ENCODE measurements at places on chromosomes 3 and 15.

DNA sequence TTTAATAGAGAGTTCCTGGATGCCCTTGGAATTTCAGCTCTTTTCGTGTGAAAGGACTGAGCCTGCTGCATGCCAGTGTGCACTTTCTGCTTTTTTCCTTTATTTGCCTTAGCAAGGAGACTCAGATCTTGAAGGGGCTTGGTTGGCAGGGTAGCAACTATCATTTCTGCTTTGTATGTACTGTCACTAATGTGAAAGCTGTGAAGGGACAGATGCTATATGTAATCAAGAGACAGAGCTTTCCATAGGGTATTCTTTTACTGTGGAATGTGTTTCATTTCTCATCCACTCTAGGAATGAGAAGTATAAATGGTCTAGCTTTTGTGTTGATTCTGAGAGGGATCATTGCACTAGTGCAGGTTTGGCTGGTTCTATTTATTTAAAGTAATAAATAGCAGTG lies 332.5 kb upstream of the MANF start:
- DNase-seq = no peak

- no peak for DNase-seq
These were observed 120.1 kb downstream of the CHSY1 start for GRCh38 chr15:101131489-101132389.

DNA sequence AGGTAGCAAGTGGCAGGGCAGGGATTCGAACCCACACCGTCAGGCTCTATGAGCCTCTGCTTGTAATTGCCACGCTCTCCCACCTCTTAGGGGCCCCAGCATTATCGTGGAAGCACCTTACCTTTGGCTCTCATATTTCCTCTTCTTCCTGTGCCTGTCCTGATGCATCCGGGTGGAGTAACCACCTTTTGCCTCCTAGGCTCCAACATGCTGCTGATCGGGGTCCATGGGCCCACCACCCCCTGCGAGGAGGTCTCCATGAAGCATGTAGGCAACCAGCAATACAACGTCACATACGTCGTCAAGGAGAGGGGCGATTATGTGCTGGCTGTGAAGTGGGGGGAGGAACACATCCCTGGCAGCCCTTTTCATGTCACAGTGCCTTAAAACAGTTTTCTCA lies 40.4 kb downstream of the DNASE1L3 start:
- no peak for DNase-seq

DNA sequence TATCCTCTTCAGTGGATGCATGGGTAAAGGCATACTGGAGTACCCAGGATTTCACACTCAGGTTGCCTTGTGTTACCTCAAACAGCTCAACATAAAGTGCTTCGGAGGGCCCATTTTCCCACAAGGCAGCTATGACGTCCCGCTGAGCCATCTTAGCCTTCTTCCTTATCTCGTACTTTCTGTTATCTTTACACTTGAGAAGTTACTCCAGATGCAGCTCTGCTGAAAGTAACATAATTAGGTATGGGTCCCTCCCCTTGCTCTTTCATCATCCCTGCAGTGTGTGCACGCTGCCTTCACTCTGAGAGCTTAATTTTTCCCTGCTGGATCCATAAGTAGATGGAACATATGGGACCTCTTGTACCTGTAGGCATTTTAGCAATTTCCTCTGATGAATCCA lies 410.3 kb downstream of the AGBL1 start:
- DNase-seq = no peak

DNA sequence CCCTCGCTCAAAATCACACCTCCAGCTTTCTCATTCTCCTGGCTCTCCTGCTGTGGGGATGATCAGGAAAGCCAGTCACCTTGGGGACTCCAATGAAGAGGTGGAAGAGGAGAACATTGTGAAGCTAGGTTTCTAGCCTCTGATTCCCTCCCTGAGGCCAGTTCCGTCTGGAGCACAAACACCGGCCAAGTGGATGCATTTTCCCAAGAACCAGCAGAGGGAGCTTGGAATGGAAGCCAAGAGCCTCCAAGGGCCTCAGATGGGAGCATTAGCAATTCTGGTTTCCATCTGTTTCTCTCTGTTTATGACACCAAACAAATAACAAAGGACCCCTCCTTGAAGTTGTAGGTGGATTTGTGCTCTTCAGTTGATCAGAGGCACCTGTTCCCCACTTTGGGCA lies 40.6 kb upstream of the NMNAT3 start:
- DNase-seq = no peak

GRCh38 chr3:98778383-98778782 lies 15.2 kb downstream of the ST3GAL6 start:
- no peak for DNase-seq

- DNase-seq = no peak
These were observed 17.7 kb downstream of the ACVR2B start for GRCh38 chr3:38471260-38471857.

GRCh38 chr3:94137377-94137776 lies 74.5 kb downstream of the NSUN3 start:
- DNase-seq = no peak

- no peak for DNase-seq
These were observed 103.9 kb upstream of the ROBO1 start for GRCh38 chr3:79871656-79872055.

- DNase-seq = peak; percentile 25
These were observed 26.3 kb upstream of the MNS1 start for GRCh38 chr15:56491110-56491722.

DNA sequence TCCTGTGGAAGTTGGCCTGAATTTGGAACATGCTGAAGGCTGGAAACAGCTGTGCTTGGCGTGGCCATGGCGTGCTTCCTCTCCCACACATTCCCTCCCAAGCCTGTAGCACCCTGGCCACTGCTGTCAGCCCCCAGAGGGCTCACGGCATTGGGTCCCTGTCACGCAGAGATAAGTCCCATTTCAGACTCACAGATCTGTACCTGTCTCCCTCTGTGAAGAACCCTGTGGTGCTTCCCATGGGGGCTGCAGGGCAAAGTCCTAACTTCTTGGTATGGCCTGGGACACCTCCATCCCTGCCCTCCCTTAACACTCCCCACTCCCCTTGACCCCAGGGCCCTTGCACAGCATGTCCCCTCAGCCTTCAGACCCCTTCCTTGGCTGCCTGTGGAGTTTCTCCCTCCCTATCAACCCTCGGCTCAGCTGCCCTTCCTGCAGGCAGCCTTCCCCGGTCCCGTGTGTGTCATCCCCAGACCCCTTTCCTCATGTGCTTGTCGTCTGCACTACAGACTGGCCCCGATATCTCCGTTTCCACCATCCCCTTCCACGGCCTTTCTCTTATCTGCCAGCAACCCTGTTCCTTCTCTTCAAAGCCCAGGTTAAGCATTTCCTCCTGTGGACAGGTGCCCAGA lies 28.6 kb downstream of the ABTB1 start:
- DNase-seq = no peak

GRCh38 chr15:51097553-51098330 lies 3.0 kb upstream of the TNFAIP8L3 start:
- DNase-seq = no peak

- no peak for DNase-seq
These were observed 6.4 kb downstream of the STRA6 start for GRCh38 chr15:74196175-74196574.

GRCh38 chr3:5899014-5899761 lies 711.7 kb downstream of the EDEM1 start:
- no peak for DNase-seq

DNA sequence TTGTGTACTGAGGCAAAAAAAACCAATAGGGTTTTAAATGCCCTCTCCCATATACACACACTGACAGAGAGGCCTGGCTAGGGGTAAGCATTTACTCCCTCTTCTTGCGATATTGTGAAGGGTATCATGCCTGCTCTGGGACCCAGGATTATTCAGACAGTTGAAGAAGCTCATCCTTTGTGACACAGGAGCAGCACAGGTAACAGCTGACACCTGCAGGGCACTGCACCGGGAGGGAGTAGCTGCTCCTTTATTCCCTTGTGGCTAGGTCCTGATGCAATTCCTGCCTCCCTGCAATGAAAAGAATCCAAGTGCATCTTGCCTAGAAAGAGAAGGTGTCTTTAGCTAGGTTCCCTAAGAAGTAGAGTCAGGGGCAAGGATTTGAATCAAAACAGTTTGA lies 23.4 kb downstream of the POMGNT2 start:
- DNase-seq = no peak

DNA sequence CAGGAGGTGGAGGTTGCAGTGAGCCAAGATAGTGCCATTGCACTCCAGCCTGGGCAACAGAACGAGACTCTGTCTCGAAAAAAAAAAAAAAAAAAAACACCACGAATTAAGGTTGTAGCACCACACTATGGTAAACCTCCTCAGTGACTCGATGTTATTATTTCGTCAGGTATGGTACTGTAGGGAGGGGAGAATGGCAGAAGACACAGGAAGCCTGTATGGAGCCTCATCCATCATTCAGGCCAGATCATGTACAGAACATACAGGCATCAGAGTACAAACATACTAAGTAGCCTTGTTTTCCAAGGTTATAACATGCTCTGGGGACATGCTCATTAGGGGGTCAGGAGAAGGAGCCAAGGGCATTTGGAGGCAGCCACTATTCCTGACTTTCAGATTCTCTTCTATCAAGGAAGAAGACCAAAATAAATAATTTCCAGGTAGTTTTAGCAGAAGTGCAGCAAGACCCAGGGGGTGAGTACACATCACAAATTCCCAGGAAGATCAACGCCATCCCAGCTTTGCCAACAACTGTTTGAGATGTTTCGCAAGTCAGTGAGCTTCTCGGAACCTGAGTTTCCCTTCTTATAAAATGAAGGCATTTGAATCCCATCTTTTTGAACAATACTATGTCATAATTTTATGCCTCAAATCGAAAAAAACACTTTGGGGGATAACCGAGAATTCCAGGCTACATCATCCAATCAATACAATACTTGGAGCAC lies 79.8 kb downstream of the FOXP1 start:
- no peak for DNase-seq

GRCh38 chr15:35442742-35443141 lies 103.2 kb downstream of the DPH6 start:
- DNase-seq = no peak

DNA sequence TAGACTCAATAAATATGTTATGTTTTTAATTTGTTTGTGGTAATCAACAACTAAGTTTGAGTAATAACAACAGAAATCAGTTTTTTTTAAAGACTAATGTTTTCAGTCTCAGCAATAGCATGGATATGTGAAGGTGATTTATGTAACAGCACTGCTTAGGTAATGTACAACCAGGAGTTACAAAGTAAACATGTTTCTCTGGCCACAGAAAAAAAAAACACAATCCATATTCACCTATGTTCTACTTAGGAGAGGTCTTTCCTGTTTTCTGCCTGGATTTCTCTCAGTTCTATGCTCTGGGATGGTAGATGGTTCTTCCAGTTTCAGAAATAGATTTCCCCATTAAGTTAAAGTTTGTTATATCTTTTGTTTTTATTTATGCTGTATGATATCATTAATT lies 579.4 kb downstream of the SI start:
- DNase-seq = no peak

DNA sequence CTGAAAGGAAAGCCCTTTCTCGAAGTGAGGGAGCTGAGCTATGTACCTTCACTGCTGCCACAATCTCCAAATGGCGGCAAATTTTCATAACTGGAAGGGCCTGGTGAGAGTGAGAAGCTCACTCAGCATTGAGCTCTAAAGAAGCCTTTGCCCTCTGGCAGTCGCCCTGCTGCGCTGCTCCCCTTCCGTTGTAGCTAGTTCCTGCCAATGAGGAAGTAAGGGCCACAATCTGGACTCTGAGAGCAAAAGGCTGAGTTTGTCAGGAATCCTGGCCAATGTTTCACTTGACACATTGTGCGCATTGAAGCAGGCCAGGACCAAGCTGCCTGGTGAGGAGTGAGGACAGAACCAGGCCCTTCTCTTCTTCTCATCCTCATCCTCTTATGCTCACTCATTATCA lies 579.5 kb downstream of the PDCD6IP start:
- no peak for DNase-seq

DNA sequence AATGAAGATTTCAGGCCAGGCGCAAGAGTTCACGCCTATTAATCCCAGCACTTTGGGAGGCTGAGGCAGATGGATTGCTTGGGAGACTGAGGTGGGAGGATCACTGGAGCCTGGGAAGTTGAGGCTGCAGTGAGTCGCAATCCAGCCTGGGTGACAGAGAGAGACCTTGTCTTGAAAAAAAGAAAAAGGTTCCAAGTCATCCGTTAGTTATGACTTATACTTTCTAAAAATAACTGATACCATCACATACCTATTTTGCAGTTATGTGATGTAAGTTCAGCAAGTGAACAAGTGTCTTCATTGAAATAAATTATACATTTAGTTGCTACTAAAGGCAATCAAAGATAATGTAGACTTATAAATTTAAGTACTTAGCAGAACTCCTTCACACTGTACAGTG lies 22.1 kb downstream of the CLPX start:
- no peak for DNase-seq

- DNase-seq = no peak
These were observed 9.6 kb downstream of the CALML4 start for GRCh38 chr15:68195336-68196112.

DNA sequence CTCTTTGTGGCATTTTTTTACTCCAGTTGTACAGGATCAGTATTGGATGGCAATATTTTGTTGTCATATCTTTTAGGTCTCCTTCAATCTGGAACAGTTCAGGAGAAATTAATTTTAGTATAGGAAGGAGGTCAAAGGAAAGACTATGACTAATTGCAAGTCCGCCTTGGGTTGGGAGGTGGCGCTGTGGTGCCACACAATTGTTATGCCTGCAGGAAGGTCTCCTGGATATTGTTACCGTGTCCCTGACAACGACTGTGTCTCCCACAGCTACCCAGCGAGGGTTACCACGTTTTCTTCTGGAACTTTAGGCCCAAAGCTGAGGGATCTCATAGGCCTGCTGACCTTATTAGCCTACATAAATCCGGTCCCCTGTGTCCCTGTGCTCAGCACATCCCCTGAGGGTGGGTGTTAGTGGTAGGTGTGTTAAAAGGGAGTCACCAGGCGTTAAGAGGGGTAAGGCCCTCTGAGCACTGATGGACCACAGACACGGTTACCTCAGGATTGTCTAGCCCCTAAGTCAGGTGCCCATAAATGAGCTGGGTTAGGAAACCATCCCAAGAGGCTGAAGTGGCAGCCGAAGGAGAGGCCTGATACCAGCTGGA lies 31.5 kb downstream of the KCNAB1 start:
- peak; percentile 26 for DNase-seq

DNA sequence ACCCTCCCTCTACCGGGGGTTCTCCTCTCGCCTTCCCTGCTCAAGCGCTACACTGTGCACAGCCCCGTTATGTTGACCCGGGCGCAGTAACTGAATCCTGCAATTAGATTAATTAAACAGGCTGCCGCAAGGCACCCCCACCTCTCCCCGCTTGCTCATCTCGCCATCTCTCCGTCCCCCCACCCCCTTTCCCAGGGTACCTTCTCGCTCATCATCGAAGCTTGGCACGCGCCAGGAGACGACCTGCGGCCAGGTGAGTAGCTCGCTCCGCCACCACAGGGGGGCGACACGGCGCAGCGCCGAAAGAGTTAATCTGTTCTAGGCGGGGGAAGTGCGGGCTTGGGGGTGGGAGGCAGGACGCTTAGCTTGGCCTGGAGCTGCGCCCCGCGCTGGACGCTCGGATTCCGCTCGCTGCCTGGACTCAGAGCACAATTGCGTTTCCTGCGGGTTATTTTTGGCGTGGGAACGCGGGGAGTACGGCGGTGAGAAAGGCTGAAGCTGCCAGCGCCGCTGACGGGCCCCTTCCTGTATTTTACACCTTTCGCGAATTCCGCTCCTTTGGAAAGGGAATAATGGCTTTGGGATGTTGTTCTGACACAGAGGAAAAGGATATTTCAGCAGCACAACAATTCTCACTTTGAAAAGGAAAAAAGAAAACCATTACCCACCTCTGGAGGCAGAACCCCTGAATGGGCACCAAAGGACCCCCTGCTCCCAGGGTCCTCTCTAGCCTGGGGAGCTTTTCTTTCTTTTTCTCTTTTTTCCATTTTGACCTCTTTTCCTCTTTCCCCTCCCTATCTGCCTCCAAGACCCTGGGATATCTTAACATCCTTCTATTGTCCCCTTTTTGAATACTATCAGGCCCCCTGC lies 1.5 kb downstream of the DLL4 start:
- no peak for DNase-seq
